ENCODE measurements at places on chromosomes 7 and 10. TPM values are rescaled to one million over a fixed set of nuclear protein-coding genes. Genes with fewer than 3 reads are reported as not detected.

GRCh38 chr7:72077786-72078185 is 334.4 kb downstream of the CALN1 start:
- no peak for ATAC-seq

Gene LRMDA
- 8.8 TPM for total RNA-seq

GRCh38 chr7:156192921-156193320 is 380.7 kb upstream of the SHH start:
- no peak for ATAC-seq

- no peak for ATAC-seq
These were observed 96.1 kb downstream of the EPDR1 start for GRCh38 chr7:38016567-38016966.

Gene RBM17
- 66.0 TPM for total RNA-seq

- no peak for ATAC-seq
These were observed 329.7 kb upstream of the POM121L12 start for GRCh38 chr7:52705768-52706167.

Gene ENKUR
- total RNA-seq, result not detected

All from gastroesophageal sphincter (tissue), 4 donors.